ENCODE measurements at places on chromosomes 5 and 9. TPM values are rescaled to one million over a fixed set of nuclear protein-coding genes. Genes with fewer than 3 reads are reported as not detected.
A peak's percentile ranks its signal among the peaks of the same experiment; 100 is the strongest.

Gene CERCAM
- 23.7 TPM for total RNA-seq

Gene PPIC
- total RNA-seq, result 28.8 TPM

Gene S100Z
- total RNA-seq, result 0.95 TPM

Gene PAEP
- not detected for total RNA-seq

GRCh38 chr5:181189363-181189961 lies 15.5 kb downstream of the TRIM7 start:
- no peak for DNase-seq

- no peak for DNase-seq
Measured at GRCh38 chr9:34514401-34514800, 8.4 kb downstream of the ENHO start.

GRCh38 chr9:87498046-87498810 lies 561 bp downstream of the DAPK1 start:
- peak; percentile 43 for DNase-seq

- no peak for DNase-seq
Measured at GRCh38 chr5:179536676-179537075, 13.7 kb upstream of the RUFY1 start.

DNA sequence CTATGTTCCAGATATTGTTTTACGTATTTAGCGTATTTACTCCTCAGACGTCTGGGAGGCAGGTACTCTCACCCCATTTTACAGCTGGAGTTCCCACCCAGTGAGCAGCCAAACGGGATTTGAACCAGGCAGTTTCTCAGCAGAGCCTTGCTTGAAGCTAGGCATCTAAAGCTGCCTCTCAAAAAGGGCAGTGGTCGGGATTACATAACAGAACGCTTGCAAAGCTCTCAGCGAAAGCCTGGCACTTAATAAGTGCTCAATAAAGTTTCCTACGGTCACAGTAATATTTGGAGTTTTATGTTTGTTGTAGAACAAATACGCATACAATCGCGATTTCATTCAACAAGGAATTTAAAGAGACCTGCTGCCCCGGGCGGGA lies 286 bp upstream of the BSPRY start:
- DNase-seq, result no peak

- no peak for DNase-seq
Measured at GRCh38 chr5:75675783-75676182, 41.5 kb downstream of the POC5 start.
